GM23248 (cell line): ENCODE measurements at places on chromosomes 12 and 14.
A peak's percentile ranks its signal among the peaks of the same experiment; 100 is the strongest.

- no peak for DNase-seq
- H3K27me3 ChIP-seq: peaks cover 37% of the 10 kb centered on the region
- H3K4me1 ChIP-seq: no peaks in the 10 kb centered on the region
- no peak overlapping the region for H3K27ac ChIP-seq
- H3K4me3 ChIP-seq: no peak overlapping the region
Measured at GRCh38 chr14:101604935-101605780, 43.9 kb downstream of the DIO3 start.

DNA sequence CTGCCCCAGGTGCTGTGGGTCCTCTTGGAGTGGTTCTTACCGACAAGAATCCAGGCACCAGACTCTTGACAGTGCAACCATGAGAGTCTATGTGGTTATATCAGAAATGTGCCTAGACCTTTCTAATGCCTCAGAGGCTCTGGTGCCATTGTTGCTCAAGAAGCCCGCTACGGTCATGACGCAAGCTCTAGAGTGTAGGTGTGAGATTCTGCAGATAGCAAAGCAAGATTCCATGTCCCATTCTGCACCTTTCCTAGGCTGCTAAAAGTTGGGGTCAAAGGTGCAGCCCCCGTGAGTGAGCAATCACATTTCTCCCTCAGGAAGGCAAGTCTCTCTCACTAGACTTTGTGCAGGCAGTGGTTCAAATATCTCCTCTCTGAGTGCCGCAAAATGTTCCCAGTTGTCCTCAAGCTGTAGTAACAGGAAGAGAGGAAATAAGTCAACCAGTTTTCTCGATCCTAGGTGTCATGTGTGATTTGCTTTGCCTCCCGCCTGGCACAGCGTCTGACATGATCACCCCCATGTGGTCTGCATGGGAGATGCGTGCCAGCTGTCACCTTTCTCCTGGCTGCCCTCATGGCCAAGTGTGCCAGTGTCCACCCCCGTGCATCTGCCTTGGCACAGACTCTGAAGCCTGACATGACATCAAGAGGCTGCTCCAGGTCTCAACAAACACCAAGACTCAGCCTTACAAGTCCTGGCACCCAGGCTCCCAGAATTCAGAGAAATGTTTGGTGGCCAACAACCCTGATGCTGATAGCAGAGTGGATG lies 122.5 kb upstream of the COCH start:
- no peak overlapping the region for H3K27ac ChIP-seq
- H3K36me3 ChIP-seq: no peaks in the 10 kb centered on the region
- H3K27me3 ChIP-seq: no peaks in the 10 kb centered on the region; the same call in 1 of the 2 replicates

GRCh38 chr12:115322275-115322674 lies 638.3 kb upstream of the TBX3 start:
- no peak overlapping the region for H3K4me3 ChIP-seq
- H3K36me3 ChIP-seq: no peaks in the 10 kb centered on the region
- peak; percentile 84 for DNase-seq
- no peaks in the 10 kb centered on the region for H3K27me3 ChIP-seq

DNA sequence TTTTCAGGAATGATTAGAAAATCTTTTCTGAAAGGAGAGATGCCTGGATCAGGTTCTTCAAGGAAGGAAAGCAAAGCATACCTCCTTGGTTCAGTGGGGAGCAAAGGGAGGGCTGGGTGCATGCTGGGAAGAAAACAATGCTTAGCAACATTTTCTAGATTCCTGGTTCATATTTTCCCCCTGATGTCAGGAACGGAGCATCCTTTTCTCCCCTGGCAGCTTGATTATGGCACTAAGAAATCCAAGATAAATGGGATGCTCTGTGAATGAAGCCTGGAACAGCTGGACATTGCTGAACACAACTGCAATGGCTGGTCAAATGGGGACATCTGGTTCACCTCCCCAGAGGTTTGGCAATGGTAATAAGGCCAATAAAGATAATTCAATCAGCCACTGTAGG lies 50.9 kb downstream of the KCNA5 start:
- H3K4me3 ChIP-seq: no peak overlapping the region
- no peaks in the 10 kb centered on the region for H3K36me3 ChIP-seq

DNA sequence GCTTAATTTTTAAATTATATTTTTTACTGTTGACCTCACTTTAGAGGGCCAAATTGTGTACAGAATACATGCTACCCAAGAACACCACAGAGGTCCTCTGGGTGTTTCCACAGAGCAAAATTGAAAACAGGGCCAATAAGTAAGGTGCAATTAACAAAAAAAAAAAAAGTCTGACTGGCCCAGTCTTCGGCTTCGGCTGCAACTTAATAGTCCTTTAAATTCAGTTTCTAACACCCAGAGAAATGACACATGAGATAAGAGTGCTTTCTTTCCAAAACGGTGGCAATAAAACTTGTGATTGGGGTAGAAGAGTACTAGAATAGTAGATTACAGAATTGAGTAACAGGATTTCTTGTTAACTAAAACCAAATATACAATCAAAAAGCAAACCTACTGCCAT lies 81.3 kb downstream of the MED13L start:
- H3K4me3 ChIP-seq: no peak overlapping the region
- H3K36me3 ChIP-seq: no peaks in the 10 kb centered on the region
- no peak for DNase-seq
- peaks cover 50% of the 10 kb centered on the region for H3K4me1 ChIP-seq

GRCh38 chr14:65565948-65566347 lies 153.4 kb downstream of the FUT8 start:
- no peak overlapping the region for H3K4me3 ChIP-seq
- H3K27me3 ChIP-seq: no peaks in the 10 kb centered on the region
- peak; percentile 14 for DNase-seq
- no peaks in the 10 kb centered on the region for H3K4me1 ChIP-seq
- H3K36me3 ChIP-seq: no peaks in the 10 kb centered on the region

- no peak overlapping the region for H3K4me3 ChIP-seq
- peaks cover 52% of the 10 kb centered on the region for H3K4me1 ChIP-seq
- DNase-seq: peak; percentile 86
- H3K27me3 ChIP-seq: no peaks in the 10 kb centered on the region
Measured at GRCh38 chr12:75658901-75659823, 147.8 kb upstream of the KRR1 start.

GRCh38 chr14:76720382-76720813 lies 40.9 kb upstream of the VASH1 start:
- no peaks in the 10 kb centered on the region for H3K4me1 ChIP-seq
- no peak overlapping the region for H3K4me3 ChIP-seq
- DNase-seq: no peak
- H3K36me3 ChIP-seq: no peaks in the 10 kb centered on the region
- peaks cover 24% of the 10 kb centered on the region; the same call in 1 of the 2 replicates for H3K27me3 ChIP-seq

DNA sequence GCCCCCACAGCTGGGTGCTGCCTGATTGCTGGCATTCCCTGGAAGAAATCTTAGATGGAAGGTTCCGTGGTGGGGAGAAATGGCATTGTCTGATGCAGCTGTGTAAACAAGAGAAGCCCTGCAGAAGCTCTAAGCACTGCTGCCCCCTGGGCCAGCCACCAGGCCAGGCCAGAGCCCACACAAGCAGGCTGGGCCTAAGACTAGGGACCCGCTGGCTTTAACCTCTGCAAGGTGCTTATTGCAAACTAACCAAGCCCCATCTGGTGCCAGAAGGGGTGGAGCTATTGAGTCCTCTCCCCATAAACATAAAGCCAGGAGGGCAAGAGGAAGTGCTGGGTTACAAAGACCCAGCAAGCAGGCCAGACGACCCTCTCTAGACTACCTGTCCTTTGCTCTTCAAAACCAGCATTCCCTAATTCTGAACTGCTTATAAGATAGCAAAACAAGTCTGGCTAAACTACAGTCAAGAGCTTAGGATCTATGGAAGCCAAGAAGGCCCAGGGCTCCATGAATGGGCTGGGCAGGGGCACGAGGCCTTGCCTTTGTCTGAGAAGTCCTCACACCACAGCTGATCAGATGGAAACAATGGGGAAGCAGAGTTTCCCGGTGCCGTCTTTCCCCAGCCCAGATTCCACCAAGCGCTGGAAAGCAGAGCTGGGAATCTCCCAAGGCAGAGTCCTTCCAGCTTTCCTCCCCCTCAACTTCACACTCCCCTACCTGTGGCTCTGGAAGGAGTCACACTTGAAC lies 28.8 kb downstream of the P2RX4 start:
- H3K27me3 ChIP-seq: no peaks in the 10 kb centered on the region
- H3K4me1 ChIP-seq: no peaks in the 10 kb centered on the region
- no peak for DNase-seq
- H3K27ac ChIP-seq: no peak overlapping the region

DNA sequence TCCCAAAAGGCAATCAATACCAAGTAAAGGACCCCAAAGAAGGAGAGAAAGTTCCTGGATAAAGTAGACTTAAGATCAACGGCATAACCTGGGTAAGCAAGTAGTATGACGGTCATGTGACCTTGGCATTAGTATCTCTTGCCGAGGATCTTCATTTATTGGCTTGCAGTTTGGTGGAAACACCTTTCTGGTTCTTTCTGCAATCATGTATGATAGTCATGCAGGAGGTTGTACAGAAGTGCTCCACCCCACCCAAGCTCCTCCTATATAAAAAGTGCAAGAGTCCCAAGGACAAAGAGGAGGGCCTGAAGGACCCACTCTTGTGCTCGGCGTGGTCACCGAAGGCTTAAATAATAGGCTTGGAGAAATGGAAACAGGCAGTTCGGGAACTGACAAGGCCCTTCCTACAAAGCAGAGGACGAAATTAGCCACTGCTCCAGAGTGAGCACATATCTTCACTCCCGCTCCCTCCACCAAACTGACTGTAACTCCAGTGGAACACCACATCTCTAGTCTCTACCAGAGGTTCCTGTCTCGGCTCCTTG lies 750 bp downstream of the CS start:
- DNase-seq: no peak
- H3K27me3 ChIP-seq: no peaks in the 10 kb centered on the region
- H3K4me1 ChIP-seq: peaks cover 18% of the 10 kb centered on the region
- peaks cover 4% of the 10 kb centered on the region for H3K36me3 ChIP-seq

GRCh38 chr14:70888681-70889175 lies 18.5 kb upstream of the PCNX1 start:
- peak overlapping the region; percentile 80 for H3K27ac ChIP-seq
- H3K4me1 ChIP-seq: peaks cover 39% of the 10 kb centered on the region
- no peaks in the 10 kb centered on the region for H3K36me3 ChIP-seq
- no peaks in the 10 kb centered on the region for H3K27me3 ChIP-seq

- H3K4me3 ChIP-seq: no peak overlapping the region
- no peaks in the 10 kb centered on the region for H3K27me3 ChIP-seq
- H3K4me1 ChIP-seq: no peaks in the 10 kb centered on the region
Measured at GRCh38 chr14:103129301-103130016, 6.2 kb downstream of the TNFAIP2 start.

- peaks cover 59% of the 10 kb centered on the region for H3K27me3 ChIP-seq
- H3K36me3 ChIP-seq: no peaks in the 10 kb centered on the region
- peaks cover 5% of the 10 kb centered on the region; the same call in 1 of the 2 replicates for H3K4me1 ChIP-seq
Measured at GRCh38 chr12:462936-463705, 3.4 kb downstream of the B4GALNT3 start.
